GM03348 (cell line): ENCODE measurements at places on chromosomes 3 and 15.
A peak's percentile ranks its signal among the peaks of the same experiment; 100 is the strongest.

DNA sequence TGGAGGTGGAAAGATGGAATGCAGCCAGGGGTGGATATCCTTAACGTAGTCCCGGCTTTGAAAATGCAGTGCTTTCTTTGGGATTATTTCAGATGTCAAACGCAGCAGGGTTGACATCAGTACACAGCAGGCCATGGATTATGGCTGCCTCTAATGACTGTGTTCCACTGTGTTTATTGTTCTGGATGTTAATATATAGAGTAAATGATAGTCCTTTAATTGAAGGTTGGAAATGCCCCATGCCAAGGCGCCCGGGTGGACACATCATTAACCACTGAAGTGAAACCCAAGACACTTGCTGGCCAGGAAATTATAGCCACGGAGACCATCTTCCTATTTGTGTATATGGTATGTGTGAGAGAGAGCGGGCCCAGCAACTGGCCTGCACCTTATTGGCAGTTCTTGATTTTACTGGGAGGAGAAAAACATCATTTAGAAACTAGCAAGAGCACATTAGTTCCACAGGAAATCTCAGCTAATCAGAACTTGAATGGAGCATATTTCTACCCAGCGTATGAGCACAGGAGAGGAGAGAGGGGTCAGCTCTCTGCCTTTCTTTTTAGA lies 254.9 kb upstream of the RASGRP1 start:
- no peak for DNase-seq

- DNase-seq, result no peak
These were observed 190.5 kb downstream of the GREM1 start for GRCh38 chr15:32908135-32908801.

DNA sequence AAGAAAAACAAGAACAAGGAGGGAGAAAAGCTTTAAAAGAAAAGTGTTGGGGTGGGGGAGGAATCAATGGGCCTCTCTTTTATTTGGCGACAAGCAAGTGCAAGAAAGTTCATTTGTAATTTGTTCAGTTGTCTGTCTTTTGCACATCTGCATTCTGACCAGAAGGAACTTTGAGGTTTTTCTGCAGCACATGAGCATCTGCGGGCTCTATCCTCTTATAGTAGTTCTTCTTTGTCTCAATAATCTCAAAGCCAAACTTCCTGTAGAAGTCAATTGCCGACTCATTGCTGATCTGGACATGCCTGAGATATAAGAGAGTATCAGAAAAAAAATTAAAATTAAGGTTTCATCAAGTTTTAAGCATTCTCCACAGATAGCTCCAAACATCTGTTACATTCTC lies 24.4 kb downstream of the NAA50 start:
- no peak for DNase-seq

DNA sequence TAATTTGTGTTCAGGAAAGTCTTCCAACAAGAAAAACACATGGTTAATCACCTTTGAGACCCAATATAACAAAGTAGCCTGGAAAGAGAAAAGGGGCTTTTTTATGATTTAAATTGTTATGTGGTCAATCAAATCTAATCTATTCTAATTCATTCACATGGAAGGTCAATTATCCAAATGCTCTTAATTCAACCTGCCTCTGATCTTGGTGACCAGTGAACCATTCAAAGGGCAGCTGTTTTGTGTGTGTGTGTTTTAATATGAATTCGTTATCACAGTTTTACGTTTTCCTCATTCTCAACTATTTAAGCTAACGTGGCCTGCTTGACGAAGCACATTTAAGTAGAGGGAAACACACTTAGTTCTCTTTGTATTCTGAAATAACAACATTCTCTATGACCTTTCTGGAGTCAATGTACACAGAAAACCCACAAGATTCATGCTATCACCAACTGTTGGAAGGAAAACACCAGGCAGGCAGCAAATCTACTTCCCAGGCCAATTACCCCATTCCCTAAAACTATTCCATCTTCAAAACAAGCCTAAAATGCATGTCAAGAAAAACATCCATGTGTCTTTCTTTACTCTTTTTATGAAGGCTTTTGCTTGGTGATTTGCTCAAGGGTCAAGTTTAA lies 195.4 kb downstream of the SUCLG2 start:
- DNase-seq, result no peak

DNA sequence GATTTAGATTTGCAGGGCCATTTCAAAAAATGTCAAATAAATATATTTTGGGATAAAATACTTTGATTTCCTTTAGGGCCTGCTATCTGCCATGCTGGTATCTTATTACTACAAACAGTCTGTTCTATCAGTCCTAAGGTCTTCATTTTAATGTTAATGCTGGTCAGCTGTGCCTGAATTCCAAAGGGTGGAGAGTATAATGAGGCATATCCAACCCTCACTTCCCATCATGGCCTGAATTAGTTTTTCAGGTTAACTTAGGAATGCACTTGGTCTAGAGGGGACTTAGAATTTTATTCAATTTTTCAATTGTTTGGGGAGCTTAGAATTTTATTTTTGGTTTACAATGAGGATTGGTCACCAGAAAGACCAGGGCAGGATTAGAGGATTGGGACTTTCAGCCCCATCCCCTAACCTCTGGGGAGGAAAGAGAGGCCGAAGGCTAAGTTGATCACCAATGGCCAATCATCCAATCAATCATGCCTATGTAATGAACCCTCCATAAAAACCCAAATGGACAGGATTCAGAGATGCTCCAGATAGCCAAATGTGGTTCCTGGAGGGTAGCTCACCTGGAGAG lies 17.8 kb upstream of the CP start:
- DNase-seq, result no peak

DNA sequence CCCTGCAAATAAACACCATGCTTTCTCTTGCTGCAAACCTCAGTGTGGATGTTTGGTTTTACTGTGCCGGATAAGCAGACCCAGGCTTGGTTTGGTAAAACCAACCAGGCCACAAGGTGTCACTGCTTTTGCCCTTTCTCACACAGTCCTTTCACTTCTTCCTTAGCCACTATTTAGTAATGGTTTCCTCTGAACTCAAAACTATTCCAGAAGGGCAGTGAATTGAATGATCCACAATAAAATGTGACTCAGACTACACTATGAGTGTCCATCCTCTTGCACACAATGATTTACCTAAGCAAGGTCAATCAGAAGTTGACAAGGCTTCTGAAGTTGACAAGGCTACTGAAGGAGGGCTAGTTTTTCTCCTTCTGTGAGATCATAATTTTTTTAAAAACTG lies 552.4 kb upstream of the CCDC54 start:
- no peak for DNase-seq

- DNase-seq, result no peak
These were observed 322.1 kb downstream of the WDR72 start for GRCh38 chr15:53437366-53437765.

GRCh38 chr3:105497386-105497785 lies 130.7 kb downstream of the ALCAM start:
- no peak for DNase-seq

- no peak for DNase-seq
These were observed 149.1 kb downstream of the TJP1 start for GRCh38 chr15:29672923-29673809.

GRCh38 chr3:76203578-76203977 lies 418.2 kb upstream of the ZNF717 start:
- DNase-seq, result no peak

GRCh38 chr3:71244826-71245488 lies 338.6 kb downstream of the FOXP1 start:
- peak; percentile 57 for DNase-seq

GRCh38 chr3:19748782-19749447 lies 185.1 kb downstream of the EFHB start:
- DNase-seq, result no peak

DNA sequence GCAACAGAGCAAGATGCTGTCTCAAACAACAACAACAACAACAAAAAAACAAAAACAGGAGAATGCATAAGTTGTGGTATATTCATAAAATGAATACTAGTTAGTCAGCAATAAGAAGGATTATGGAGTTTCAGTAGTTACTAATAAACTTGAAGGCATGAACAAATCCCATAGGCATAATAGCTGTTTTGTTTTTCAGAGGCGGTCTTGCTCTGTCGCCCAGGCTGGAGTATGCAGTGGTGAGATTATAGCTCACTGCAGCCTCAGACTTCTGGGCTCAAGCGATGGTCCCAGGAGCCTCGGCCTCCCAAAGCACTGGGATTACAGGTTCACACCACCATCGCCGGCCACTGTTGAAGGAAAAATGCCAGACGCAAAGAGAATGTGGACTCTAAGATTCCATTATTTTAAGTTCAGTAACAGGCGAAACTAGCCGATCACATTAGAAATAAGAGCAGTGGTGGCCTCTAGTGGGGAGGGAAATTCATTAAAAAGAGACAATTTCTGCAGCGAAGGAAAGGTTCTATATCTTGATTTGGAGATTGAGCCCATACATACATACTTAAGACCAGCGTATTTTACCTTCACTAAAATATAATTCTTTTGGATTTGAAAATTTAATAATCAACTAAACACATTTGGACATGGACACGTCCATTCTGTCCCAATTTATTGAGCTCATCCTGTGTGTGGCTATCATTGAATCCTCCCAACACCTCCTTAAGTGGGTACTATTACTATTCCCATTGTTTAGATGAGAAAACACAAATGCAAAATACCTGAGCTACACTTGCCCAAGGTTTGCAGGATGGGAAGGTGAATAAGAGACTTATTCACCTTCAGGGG lies 27.4 kb upstream of the HDAC11 start:
- peak; percentile 71 for DNase-seq

DNA sequence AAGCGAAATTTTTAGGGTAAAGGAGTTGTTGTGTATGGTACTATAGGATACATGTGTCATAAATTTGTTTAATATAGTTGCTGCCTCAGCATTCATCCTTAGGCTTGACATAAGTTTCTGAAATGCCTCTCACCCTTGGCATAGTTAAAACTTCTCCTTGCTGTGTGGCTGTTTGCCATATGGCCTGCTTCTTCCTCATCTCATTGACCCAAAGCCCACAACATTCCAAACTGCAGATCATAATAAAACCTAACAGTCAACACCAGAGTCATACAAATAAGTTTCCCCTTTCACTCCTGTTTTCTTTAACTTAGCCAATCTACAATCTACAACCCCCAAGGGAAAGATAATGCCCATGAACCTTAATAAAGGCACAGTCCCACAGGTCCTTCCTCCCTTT lies 136.6 kb downstream of the TMCC1 start:
- DNase-seq, result peak; percentile 68

- DNase-seq, result peak; percentile 68
These were observed 63.8 kb upstream of the ACP3 start for GRCh38 chr3:132253262-132253878.

DNA sequence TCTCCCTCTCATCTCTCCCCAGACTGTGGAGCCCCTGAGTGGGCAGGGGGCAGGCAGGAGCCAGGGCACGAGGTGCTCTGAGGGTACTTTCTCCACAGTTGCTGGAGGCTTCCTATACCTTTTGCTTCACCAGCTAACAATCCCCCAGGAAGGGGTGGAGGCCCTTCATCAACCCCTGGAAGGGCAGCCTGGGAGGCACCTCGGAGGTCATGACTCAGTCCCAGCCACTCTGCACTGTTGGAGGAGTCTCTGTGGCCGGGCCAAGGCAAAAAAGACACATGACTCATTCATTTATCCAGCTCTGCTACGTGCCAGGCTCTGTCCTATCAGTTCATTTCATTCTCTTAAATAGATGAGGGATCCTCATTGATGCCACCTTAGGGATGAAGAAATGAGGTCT lies 15.6 kb upstream of the KY start:
- peak; percentile 72 for DNase-seq

DNA sequence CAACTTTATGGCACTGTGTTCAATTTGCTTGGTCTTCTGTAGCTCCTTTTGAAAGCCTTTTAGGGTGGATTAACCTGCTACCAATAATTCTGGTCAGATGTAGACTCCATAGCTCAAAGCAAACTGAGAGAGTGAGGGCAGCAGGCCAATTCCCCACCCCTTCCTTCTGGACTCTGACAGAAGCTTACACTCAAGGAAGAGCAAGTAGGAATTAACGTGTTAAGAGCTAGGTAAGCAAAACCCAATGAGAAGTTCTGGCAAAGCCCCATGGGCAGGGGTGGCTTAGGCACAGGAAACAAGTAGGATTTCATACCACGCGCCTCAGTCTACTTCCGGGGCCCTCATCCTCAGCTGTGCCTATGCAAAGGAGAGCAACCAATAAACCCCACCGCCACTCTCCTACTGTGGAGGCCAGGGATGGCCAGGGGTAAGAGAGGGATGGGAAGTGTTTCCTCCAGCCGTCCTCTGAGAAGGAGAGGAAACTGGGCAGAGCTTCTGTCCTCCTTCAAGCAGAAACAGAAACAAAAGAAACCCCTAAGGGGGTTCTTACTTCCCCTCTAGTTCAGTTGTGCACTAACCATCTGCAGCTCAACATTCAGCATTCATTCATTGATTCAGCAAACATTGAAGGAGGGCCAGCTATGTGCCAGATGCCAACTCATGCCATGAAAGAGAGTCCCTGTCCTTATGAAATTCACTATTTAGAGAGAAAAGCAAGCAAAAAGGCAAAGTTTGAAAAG lies 12.6 kb downstream of the CCR5 start:
- DNase-seq, result no peak

DNA sequence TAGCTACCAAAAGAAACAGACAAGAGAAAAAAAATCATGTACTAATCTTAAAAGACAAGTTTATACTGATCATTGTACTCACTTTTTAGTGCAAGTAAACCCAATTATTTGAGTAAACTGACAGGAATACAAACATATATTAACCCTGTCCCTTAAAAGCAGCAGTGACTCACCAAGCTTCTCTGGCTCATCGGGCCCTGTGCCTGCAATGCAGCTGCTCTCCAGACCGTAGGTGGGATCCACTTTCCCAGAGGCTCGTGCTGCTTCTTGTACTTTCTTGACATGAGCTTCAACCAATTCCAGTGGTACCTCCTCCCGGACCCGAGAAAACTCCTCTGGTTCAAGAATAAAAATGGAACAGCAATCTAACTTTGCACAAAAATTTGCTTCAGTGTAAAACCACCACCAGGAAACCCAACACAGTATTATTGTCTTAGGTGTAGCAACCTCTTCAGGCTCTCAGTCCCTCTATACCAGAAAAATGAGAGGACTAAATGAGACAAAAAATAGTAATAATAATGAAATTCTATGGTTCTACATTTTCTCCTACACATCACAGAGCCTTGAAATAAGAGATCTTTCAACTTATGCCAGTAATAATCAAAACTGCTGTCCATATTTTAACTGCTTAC lies 82.6 kb upstream of the CSPG5 start:
- peak; percentile 78 for DNase-seq

DNA sequence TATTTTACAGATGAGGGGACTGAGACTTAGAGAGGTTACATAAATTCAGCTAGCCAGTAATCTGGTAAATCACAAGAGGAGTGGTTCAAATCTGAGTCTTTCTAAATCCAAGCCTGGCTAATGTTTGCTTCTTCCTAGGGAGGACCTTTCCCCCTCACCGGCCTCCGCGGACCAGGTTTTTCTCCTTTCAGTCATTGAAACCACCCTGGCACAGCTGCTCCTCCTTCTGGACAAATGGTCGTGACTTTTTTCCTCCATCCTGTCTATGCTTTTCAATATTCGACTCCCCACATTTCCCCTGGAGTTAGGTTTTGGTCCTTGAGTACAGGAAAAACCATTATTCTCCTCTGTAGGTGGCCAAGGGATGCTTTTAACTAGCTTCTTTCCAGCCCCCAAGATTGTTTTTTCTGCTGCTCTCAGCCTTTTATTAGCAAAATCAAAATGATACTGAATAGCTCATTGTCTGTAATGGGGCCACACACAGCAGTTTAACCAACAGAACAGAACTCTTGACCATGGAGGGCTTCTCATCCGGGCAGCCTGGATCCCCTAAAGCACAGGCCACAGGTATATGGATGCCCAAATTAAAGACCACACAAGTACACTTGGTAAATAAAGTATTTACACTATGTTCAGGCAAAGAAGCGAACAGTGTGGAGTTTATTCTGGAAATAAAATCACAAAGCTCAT lies 85.9 kb upstream of the KLHL25 start:
- DNase-seq, result no peak

- no peak for DNase-seq
These were observed 12.9 kb upstream of the MGA start for GRCh38 chr15:41647262-41647661.
